ENCODE measurements at places on chromosomes 2 and 18.

GRCh38 chr18:44900627-44901026 lies 219.9 kb downstream of the SETBP1 start:
- no peak for DNase-seq

DNA sequence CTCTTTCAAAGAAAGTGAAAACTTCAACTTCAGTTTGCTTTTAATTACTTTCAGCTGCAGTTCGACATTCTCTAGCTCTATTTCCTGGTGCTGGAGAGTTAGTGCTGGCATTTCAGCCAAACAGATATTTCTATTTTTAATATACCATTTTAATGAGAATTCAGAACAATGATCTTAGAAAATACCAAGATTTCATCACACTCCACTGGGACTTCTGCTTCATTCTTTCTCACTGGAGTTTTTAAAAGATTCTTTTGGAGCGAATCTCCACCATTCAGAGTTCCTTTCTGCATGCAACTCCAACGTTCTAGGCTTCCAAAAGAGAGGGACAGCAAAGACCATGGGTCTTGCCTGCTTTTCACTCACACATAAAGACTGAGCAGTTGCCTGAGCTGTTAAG lies 94.2 kb downstream of the CABLES1 start:
- DNase-seq = no peak

GRCh38 chr2:168350380-168350779 lies 103.0 kb upstream of the STK39 start:
- no peak for DNase-seq

DNA sequence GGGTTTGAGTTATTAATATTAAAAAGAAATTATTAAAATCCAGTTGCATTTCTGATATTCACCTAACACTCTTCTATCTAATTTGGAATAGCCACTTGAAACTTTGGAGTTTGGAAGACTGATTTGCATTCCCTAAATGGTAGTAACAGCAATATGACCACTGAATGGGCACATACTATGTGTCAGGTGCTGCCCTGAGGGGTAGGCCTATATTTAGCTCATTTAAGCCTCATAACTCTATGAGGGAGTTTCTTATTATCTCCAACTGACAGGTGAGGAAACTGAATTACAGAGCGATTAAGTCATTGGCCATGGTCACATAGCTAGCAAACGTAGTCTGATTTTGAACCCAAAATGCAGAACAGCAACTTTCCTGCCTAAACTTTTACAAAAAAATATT lies 77.3 kb downstream of the VWA3B start:
- DNase-seq = no peak

DNA sequence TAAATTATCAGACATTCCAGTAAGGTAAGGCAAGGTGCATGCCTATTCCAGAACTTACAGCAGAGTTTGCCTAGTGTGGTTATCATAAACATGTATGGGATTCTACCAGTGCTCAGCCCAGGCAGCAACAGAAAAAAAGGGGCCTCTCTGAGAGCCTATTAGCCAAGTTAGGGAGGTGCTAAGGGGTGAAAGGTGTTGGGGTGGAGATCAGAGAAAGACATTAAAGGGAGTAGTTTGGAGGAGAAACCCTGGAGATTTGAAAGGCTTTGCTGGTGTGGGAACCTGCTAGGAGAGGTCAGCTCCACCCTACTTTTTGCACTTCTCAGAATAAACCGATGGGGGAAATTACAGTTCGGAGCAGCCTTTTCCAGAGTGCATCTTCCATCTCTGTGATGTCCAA lies 2.9 kb downstream of the ARPC2 start:
- DNase-seq = no peak

DNA sequence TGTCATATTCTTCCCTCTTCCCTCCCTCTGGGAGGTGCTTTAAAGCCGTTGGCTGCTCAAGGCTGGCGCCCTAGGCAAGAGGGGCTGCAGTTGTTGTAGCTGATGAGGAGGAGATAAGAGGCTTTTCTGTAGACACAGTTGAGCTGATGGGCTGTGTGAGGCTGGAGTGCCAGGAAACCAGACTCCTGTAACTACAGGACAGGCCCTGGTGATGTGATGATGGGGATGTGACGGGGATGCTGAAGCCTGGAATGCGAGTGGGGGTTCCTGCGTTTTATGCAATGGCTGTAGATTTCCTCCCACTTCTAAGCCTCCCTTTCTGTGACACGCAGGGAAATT lies 5.7 kb upstream of the EFR3B start:
- DNase-seq = no peak

Data from SW 1271 (cell line).